ENCODE measurements at places on chromosomes 1 and 21.

- DNase-seq: no peak
Measured at GRCh38 chr1:150152182-150152536, 2.4 kb downstream of the PLEKHO1 start.

GRCh38 chr21:16377120-16377658, 647.4 kb downstream of the USP25 start:
- no peak for DNase-seq

DNA sequence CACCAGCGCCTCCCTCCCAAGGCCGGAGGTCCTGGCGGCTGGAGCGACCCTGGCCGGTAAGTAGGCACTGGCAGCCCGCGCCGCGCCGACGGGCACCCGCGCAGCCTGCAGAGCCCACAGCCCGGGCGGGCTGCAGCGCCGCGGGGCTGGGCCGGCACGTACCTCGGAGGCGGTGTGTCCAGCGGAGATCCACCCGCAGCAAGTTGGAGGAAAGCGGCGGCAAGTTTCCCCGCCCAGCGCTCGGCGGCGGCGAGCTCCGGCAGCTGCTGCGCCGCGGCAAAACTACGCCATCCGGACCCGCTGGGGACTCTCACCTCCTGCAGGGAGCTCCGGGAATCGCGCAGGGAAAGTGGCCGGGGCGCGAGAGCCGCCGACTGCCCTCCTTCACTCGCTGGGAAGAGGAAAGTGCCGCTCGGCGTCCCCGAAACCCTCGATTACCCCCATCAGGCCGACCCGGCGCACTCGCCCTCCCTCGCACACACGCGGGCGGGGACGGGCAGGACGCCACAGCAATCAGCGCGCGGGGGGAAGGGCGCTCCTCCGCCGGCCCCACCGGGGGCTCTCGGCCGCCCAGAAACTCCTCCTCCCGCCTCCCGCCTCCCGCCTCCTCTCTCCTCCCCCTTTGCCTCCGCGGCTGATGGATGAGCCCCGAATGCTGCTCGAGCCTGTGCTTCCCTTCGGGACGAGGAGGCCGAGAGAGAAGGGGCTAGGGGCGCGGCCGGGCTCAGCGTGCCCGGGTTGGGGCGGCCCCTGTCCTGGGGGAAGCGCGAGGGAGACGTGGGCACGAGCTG, at the start of gene TGFBR3:
TGFBR3 (minus strand) TSS at position 436 of the 791 bp plus-strand sequence. CDS start 24,620 bp downstream, outside the sequence.
- peak; percentile 74 for DNase-seq

GRCh38 chr1:109764561-109765482, 1.1 kb upstream of the EPS8L3 start:
- DNase-seq: no peak

DNA sequence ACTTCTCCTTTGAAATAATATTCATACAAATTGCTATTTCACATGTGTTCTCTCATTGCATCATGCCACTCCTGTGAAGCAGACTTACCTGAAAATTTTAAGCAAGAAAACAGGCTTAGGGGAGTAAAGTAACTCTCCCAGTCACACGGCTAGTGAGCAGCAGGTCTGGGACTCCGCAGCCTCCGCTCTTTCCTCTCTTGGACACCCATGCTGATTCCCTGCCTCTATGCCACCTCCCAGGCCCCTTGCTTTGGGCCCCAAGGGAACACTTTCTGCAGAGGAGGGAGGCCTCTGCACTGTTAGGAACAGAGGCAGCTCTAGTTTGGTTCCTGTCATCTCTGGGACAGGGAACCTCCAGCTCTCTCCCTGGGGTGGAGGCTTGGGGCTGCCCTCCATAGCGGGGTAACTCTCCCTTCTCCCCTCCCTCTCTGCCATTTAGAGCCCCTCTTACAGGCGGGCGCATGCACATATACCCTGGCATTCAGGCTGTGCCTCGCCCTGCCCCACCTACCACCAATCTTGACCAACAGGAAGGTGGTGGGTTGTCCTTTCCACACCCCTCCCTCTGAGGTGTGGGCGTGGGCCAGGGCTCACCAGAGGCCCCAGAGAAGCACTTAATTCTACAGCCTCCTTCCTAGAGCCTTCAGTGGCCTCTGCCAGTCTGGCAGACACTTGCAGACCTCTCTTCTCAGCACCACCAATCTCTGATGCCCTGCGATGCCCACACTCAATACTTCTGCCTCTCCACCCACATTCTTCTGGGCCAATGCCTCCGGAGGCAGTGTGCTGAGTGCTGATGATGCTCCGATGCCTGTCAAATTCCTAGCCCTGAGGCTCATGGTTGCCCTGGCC, at the start of gene RXFP4:
RXFP4 (plus strand) TSS at position 646 of the 852 bp plus-strand sequence; CDS start at position 718, 72 bp downstream.
- no peak for DNase-seq

- DNase-seq: no peak
Measured at GRCh38 chr1:43402089-43402865, 12.6 kb downstream of the SZT2 start.

DNA sequence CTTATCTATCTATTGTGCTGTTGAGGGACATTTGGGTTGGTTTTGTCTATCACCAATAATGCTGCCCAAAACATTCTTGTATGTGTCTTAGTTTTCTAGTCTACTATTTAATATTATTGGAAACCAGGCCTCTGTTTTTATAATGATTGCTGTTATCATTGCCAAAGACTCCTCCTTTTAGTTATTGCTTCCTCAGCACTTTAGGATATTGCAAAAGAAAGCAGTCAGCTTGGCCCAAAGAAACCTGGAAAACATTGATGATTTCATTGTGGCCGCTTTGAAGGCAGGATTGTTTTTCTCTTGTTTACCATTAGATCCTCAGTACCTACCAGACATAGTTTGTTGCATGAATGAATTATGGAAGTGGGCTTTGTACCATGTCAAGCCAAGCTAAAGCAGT, 20.6 kb upstream of the MTARC2 start:
- DNase-seq: no peak

DNA sequence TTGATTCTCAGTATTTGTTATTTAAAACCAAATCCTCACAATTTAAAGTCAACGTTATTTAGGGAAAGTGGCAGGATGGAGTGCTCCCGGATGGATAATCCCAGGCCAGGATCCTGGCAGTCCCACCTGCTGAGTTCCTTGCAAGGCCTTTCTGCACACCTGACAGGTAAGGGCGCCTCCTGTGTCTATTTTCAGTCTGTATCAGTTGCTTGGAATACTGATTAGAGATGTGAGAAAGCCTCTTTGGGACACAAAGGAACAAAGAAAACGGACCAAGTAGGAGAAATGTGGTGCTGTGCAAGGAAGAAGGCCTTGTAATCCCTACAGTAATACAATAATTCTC, 12.2 kb downstream of the STYXL2 start:
- no peak for DNase-seq

DNA sequence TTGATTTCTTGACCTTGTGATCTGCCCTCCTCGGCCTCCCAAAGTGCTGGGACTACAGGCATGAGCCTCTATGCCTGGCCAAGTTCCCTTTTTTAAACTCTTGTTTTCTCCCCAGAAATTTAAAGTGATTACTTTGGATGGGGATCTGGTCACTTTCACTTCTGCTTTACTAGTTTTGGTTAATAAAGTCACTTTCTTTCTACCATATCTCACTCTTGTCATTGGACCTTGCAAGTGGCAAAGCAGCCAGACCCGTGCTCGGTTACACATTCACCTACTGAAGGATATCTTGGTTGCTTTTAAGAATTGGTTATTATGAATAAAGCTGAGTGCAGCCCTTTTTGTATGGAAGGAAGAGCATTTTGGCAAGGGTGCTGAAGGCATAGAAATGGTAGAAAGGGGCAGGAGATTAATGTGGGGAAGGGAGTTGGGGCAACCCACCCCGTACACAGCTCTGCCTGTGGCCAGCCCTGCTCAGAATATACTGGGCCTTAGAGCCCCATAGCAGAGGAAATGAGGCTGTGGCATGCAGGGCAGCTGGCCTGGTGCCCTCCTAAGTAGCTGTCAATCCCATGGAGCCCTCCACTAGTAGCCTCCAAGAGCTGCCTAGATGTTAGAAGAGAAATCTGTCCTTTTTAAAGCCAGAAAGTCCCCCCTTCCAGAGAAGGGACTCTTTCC, 40.7 kb downstream of the CD2 start:
- DNase-seq: no peak

DNA sequence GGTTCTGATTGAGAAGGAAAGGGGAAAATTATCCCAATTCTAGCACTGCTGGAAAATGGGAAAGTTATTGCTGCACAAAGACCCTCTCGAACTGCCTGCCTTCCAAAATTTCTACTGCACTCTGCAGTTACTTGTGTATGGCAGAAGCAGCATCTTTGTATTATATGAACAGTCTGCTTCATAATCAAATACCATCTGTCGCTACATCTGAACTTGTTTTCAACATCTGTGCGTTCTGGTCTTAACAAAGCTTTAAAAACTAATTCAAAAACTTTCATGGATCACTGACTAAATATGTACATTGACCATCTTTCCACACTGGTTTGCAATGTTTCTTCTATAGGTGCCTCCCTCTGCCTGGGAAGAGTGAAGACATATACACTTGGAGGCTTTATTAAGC, 79.2 kb downstream of the PROX1 start:
- no peak for DNase-seq

DNA sequence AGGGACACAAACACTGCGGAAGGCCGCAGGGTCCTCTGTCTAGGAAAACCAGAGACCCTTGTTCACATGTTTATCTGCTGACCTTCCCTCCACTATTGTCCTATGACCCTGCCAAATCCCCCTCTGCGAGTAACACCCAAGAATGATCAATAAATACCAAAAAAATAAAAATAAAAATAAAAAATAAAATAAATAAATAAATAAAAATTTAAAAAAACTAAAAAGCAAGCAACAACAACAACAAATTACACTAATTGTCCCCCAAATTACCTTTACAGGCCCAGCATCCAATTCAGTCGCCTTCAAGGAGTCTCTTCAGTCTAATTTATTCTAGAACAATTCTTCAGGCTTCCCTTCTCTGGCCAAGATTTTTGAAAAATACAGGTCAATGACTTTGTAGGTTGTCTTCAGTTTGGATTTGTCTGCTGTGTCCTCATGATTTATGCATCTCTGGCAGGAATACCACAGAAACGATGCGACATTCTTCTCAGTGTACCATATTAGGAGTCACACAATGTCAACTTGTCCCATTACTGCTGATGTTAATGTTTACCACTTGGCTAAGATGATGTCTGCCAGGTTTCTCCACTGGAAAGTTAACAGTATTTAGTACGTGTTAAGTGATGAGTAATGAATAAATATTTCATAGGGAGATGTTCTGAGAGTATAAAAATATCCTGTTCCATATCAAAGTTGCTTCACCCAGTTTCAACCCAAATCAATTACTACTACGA, 20.3 kb upstream of the BMP8B start:
- no peak for DNase-seq

GRCh38 chr1:208344202-208344857, 100.1 kb upstream of the PLXNA2 start:
- no peak for DNase-seq

GRCh38 chr1:113242481-113242880, 147.8 kb upstream of the MAGI3 start:
- DNase-seq: no peak

GRCh38 chr1:160459056-160459455, 58.7 kb downstream of the VANGL2 start:
- DNase-seq: no peak

GRCh38 chr1:11483581-11484320, 4.8 kb downstream of the DISP3 start:
- no peak for DNase-seq

DNA sequence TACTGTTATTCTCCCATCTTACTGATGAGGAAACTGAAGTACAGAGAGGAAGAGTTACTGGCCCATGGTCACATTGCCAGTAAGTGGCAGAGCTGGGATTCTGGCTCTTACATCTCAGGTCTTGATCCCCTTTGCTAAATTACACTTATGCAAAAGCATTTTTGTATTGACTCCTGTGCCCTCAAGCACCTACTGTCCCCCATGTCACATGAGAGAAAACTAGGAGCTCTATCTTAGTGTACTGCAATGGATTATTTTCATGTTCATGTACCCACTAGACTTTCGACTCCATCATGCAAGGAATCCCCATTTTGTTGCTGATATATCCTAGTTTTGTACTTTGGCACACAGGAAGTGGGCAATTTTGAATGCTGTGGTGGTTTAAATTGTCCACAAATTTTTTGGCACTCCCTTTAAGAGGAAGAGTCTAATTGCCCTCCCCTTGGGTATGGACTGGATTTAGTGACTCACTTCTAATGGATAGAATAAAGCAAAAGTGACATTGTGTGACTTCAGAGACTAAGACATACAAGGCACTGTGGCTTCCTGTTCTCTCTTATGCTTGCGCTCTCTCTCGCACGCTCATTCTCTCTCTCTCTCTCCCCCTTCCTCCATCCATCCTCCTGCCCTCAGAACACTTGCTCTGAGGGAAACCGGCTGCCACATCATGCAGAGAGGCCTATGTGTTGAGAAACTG, 43.5 kb upstream of the JAK1 start:
- no peak for DNase-seq

DNA sequence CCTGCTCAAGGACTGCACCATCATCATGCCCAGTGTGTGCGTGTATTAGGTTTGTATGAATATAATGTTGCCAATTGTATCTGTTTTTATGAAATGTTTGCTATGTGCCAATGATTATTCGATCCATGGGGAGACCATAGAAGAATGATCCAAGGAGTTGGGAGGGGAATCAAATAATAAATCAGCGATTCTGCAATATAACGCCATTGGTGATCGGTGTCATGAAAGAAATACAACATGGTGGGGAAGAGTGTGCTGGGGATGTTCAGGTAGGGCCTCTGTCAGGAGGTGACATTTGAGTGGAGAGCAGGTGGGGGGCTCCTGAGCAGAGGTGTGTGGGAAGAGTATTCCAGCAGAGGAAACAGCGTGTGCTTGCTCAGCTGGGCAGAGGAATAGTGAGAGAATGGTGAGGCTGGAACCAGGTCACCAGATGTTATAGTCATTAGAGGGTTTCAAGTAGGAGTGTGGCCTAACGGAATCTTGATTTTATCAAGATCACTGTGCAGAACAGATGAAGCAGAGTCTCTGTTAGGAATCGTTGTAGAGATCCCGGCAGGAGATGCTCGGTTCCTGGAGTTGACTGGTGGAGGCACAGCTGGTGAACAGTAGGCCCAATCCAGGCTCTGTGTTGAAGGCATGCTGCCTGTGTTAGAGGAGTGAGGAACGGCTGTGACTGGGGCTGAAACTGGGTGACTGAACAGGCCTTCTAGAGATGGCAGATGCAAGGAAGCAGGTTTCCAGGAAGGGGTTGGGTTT, 2.9 kb upstream of the ZNF496 start:
- no peak for DNase-seq

DNA sequence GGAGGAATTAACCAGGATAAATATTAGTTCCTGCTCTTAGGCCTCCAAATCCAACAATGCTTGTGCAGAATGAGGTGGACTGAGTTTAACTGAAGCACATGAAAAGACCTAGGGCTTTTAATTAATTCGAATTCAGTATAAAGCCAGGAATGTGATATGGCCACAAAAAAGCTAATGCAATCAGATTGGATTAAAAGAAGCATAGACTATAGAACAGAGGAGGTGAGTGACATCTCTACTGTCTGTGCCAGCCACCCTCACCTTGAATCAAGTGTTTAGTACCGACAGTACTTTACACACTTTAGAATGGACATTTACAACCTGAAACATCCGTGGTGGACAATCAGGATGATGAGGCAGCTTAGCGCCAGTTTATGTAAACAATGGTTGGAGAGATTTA, 62.1 kb downstream of the CNIH3 start:
- no peak for DNase-seq
